ENCODE measurements at places on chromosomes 4 and X.

- no peak for DNase-seq
Observed at GRCh38 chr4:165048170-165048569, 5.5 kb upstream of the TRIM75 start.

- DNase-seq: no peak
Observed at GRCh38 chrX:72271812-72272211, 5.2 kb downstream of the RPS4X start.

- DNase-seq: no peak
Observed at GRCh38 chr4:55089916-55090315, 35.5 kb downstream of the KDR start.

GRCh38 chrX:132956421-132957210 lies 1.8 kb downstream of the HS6ST2 start:
- no peak for DNase-seq

GRCh38 chr4:150256225-150256620 lies 178.0 kb downstream of the DCLK2 start:
- no peak for DNase-seq
